CD4-positive, alpha-beta memory T cell (primary cell): ENCODE measurements at places on chromosomes 7 and 10.

DNA sequence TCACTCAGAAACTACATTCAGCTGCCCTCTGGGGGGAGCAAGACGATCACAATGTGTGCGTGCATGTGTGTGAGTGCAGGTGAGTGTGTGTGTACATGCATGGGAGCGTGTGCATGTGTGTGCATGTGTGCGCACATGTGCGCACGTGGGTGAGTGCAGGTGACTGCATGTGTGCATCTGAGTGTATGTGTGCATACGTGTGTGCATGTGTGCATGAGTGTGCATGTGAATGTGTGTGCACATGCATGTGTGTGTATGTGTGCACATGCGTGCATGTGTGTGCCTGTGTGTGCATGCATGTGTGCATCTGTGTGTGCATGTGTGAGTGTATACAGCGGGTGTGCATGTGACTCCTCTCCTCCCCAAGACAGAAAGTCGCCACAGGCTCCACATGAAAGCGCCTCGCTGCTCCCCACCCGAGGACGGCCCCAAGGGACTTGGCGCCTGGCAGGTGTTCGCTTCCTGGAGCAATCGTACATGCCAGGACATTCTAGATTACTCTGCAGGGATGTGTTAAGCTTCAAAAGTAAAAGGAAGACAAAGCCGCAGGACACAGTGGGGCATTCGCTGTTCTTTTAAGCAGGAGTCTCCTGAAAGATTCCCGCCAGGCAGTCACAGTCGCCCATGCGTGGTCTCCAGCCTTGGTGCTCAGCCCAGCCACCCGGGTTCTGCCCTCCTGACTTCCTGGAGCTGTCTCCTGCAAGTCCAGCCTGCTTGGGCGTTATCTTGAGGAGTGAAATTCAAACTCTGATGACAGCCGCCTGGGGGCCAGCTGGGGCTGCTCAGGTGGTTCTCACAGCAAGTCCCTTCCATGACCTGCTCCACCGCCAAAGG lies 42.0 kb upstream of the ADGRA1 start:
- H3K4me1 ChIP-seq: no peaks in the 10 kb centered on the region
- H3K36me3 ChIP-seq: no peaks in the 10 kb centered on the region
- no peak for DNase-seq
- no peak overlapping the region for H3K4me3 ChIP-seq
- H3K27ac ChIP-seq: no peak overlapping the region
- no peaks in the 10 kb centered on the region for H3K27me3 ChIP-seq

GRCh38 chr10:57593983-57594573 lies 673.6 kb downstream of the IPMK start:
- DNase-seq: no peak
- no peaks in the 10 kb centered on the region for H3K27me3 ChIP-seq
- H3K4me3 ChIP-seq: no peak overlapping the region
- H3K36me3 ChIP-seq: no peaks in the 10 kb centered on the region

GRCh38 chr7:107147464-107148393 lies 21.1 kb upstream of the HBP1 start:
- no peaks in the 10 kb centered on the region for H3K36me3 ChIP-seq
- peak; percentile 43 for DNase-seq
- no peaks in the 10 kb centered on the region for H3K4me1 ChIP-seq

GRCh38 chr10:85575441-85575840 lies 791.2 kb downstream of the GRID1 start:
- H3K36me3 ChIP-seq: no peaks in the 10 kb centered on the region
- DNase-seq: no peak
- no peak overlapping the region for H3K4me3 ChIP-seq
- no peaks in the 10 kb centered on the region for H3K27me3 ChIP-seq

DNA sequence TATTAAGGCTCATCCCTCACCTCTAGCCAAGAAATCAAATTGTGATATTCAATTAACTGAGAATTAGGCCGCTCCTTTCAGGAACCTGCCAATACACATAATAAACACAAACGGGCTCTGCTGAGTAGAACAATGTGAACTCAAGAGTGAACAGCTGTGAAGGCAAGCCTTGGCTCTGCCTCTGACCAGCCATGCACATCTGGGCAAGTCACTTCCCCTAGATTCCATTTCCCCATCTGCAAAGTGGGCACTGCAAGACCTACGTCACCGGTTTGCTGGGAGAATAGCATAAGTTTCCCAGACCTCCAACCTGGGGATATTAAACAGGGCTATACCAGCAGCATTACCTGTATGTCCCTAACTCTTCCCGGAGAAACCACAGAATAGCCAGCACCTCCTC lies 355.2 kb downstream of the TNS3 start:
- H3K27me3 ChIP-seq: no peaks in the 10 kb centered on the region
- no peak overlapping the region for H3K4me3 ChIP-seq
- H3K27ac ChIP-seq: no peak overlapping the region
- no peaks in the 10 kb centered on the region for H3K36me3 ChIP-seq
- no peaks in the 10 kb centered on the region for H3K4me1 ChIP-seq

DNA sequence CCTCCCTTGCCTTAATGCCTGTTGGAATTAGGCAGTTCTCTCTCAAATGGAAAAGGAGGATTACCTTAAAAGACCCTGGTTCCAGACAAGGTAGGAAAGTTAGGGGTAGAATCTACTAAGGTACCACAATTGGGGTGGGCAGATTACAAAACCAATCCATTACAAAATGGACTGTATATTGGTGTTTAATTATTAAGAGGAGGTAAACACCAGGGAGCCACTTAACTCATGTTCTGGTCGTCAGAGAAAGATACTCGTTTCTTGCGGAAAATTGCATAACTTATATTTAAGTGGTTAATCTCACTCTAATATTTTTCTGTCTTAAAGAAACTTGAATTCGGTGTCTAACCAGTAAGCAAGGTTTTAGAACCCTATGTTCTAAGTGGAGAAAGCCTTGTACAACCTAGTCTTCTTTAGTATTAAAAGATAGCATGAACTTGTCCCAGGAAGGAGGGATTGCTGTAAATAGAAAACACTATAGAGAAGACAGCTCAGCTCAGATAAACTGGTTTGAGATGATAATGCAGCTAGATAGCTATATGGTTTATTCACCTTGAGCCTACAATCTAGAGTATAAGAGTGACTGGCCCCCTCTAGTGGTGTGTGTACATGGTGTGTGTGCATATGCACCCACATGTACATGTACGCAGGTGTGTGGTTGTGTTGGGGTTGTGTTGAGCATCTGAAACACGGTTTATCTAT lies 58.0 kb upstream of the STRIP2 start:
- no peaks in the 10 kb centered on the region for H3K36me3 ChIP-seq
- H3K4me1 ChIP-seq: no peaks in the 10 kb centered on the region
- no peak overlapping the region for H3K27ac ChIP-seq
- H3K27me3 ChIP-seq: no peaks in the 10 kb centered on the region
- DNase-seq: peak; percentile 61
- H3K4me3 ChIP-seq: no peak overlapping the region

DNA sequence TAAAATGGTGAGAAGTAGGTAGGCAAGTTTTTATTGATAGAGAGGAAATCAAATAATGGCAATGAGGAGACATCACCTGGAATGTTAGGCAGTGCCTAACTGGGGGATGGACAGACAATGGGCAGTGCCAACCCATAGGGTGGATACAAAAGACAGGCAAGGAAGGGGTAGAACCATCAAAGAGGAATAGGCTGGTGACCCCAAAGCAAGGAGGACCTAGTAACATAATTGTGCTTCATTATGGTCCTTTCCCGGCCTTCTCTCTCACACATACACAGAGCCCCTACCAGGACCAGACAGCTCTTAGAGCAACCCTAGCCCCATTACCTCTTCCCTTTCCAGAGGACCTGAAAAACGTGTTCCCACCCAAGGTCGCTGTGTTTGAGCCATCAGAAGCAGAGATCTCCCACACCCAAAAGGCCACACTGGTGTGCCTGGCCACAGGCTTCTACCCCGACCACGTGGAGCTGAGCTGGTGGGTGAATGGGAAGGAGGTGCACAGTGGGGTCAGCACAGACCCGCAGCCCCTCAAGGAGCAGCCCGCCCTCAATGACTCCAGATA lies 30.0 kb downstream of the PRSS2 start:
- no peaks in the 10 kb centered on the region for H3K27me3 ChIP-seq
- no peak for DNase-seq
- peak overlapping the region; percentile 99 for H3K27ac ChIP-seq
- H3K4me3 ChIP-seq: peak overlapping the region; percentile 33

DNA sequence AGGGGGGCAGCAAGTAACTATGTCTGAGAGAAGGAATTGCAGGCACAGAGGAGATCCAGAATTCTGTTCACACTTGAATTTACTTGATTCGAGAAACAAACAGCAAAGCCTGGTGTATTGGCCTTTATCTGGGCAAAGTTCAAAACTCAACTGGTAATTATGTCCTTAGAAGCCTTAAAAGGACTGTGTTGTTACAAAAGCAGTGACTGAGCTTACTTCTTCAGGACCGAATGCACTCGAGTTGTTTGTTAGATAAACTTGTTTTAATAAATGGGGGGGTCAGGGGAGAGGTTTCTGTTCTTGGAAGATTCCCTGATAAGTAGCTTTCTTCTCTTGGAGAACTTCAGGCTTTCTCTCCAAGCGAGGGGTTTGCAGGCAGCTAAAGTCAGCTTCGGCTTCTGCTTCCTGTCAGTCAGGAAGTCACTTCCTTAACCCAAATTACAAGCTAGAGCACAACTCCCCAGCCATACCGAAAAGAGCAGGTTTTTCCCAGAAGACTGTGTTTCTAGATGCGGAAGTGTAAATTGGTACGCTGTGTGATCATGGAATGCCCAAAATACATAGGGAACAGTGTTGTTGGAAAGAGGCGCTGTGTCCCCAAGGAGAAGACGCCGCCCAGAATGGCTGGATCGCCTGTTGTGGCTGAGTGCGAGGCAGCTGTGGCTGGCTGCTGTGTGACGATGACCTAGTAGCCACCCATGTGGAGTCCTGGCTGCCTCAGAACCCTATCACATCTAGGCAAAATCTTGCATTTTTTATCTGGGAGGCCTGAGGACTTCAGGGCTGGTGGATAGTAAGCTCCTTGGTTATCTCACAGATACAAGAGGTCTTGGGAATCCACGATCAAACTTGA lies 110.4 kb downstream of the TCF7L2 start:
- no peaks in the 10 kb centered on the region for H3K27me3 ChIP-seq
- H3K4me3 ChIP-seq: no peak overlapping the region
- DNase-seq: no peak
- H3K27ac ChIP-seq: no peak overlapping the region

DNA sequence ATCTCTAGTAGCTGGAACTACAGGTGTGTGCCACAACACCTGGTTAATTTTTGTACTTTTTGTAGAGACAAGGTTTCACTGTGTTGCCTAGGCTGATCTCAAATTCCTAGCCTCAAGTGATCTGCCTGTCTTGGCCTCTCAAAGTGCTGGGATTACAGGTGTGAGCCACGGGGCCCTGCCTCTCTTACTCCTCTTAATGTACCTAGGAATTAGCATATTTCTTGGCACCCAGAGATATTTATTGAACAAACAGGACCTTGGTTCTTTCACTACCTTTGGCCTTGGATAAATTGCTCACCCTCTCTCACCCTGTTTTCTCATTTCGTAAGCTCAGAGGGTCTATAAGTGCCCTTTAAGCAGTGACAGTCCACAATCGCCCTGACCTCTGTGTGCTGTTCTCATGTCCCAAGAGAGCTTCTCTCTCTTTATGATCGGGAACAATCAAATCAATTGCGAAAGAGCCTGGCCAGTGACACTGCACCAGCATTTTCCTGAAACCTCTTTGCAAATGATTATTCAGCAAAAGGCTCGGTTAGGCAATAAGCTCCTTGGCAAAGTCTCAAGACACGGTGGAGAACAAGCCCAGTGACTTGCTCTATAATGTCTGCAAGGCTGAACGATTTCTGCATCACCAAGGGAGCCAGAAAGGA lies 117.7 kb downstream of the APBB1IP start:
- DNase-seq: no peak
- H3K27me3 ChIP-seq: no peaks in the 10 kb centered on the region
- H3K27ac ChIP-seq: no peak overlapping the region
- H3K4me3 ChIP-seq: no peak overlapping the region
- H3K4me1 ChIP-seq: no peaks in the 10 kb centered on the region

DNA sequence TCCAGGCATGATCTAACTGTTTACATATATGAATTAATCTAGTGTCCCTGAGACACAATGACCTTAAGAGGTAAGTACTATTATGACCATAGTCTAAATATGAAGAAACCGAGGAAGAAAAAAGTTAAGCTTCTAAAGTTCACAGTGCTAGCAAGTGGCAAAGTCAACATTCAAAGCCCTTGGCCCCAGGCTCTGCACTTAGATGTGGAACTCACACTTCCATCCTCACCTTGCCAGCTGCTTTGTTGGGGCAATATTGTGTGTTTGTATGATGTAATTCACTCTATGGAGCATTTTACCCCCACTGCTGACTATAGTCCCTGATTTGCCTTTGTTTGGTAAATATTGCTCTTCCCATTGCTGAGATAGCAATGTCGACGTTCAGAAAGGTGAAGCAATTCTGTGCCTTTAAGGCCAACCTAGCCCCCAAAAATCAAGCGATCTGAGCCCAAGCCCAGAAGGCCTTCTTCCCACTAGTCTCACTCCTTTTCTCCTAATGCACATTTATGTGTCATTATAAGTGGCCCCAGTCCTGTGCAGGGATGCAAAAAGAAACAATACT lies 487.6 kb upstream of the ZMIZ1 start:
- no peak overlapping the region for H3K4me3 ChIP-seq
- DNase-seq: no peak
- H3K4me1 ChIP-seq: no peaks in the 10 kb centered on the region
- no peaks in the 10 kb centered on the region for H3K27me3 ChIP-seq
- H3K27ac ChIP-seq: no peak overlapping the region

GRCh38 chr7:103499976-103500375 lies 54.0 kb upstream of the SLC26A5 start:
- H3K27ac ChIP-seq: no peak overlapping the region
- H3K27me3 ChIP-seq: no peaks in the 10 kb centered on the region
- no peaks in the 10 kb centered on the region for H3K4me1 ChIP-seq
- no peak for DNase-seq

GRCh38 chr10:92965314-92965713 lies 95.3 kb upstream of the CYP26C1 start:
- no peaks in the 10 kb centered on the region for H3K36me3 ChIP-seq
- no peaks in the 10 kb centered on the region for H3K27me3 ChIP-seq
- no peak overlapping the region for H3K4me3 ChIP-seq
- H3K4me1 ChIP-seq: no peaks in the 10 kb centered on the region
- no peak for DNase-seq

DNA sequence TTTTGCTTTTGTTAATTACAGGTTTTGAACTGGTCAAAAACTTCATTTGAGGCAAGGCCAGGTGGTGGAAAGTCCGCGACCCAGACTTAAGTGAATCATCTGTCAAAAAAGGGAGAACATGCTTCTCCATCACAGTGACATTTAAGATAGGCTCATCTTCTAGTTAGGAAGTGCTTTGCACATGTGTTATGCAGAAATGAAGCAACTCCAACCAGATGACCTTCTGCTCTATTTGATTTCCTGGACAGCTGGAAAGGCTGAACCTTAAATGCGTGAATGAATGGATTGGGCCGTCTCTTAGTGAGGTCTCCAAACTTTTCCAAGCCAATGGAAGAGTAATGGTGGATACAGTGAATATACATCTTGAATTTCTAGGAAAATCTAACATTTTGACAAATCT lies 101.6 kb upstream of the FAM13C start:
- no peaks in the 10 kb centered on the region for H3K27me3 ChIP-seq
- H3K4me1 ChIP-seq: no peaks in the 10 kb centered on the region
- no peak for DNase-seq
- H3K27ac ChIP-seq: no peak overlapping the region
